ENCODE measurements at places on chromosomes 16 and 17.
A peak's percentile ranks its signal among the peaks of the same experiment; 100 is the strongest.

DNA sequence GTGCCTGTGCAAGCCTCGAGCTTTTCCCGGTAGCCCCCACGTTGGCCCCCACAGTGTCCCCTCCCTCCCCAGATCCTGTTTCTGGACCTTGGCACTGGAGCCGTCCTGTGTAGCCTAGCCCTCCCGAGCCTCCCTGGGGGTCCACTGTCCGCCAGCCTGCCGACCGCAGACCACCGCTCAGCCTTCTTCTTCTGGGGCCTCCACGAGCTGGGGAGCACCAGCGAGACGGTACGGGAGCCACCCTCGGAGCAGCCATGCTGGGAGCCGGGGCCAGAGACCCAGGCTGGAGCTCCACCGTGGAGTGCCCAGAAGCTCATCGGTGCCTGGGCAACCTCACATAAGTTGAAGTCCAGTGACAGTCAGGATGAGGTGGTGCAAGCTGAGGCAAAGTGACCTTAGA is 11.8 kb downstream of the RGS11 start:
- DNase-seq = no peak

- no peak for DNase-seq
Measured at GRCh38 chr16:5002699-5003143, 31.0 kb downstream of the NAGPA start.

- DNase-seq = no peak
Measured at GRCh38 chr16:24906199-24906808, 60.5 kb downstream of the SLC5A11 start.

DNA sequence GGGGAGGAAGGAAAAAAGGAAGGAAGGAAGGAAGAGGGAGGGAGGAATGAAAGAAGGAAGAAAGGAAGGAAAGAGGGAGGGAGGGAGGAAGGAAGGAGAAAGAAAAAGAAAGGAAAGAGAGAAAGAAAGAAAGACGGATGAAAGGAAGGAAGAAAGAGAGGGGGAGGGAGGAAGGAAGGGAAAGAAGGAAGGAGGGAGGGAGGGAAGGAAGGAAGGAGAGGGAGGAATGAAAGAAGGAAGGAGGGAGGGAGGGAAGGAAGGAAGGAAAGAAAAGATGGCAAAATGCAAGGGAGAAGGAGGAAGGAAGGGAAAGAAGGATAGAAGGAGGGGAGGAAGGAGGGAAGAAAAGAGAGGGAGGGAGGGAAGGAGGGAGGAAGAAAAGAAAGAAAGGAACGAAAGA is 257.3 kb upstream of the C16orf82 start:
- no peak for DNase-seq

DNA sequence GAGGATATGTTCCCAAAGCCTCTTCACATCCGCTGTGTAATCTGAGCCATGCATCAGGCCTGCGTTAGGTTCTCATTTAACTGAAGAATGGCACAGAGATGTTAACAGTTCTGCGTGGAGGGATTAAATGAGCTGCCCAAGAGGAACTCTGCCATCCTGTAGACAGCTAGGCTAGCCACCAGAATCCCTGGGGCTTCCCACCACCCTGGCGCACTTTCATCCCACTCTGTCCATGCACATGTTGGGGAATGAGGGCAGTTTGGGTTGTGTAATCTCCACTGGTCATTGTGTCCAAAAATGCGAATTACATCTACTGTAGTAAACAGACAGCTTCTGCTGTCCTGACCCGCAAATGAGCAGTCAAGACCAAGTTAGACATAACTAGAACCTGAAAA is 1.0 kb upstream of the GLG1 start:
- DNase-seq = no peak

GRCh38 chr16:67514382-67514828 is 14.2 kb upstream of the RIPOR1 start:
- DNase-seq = peak; percentile 18

GRCh38 chr17:68433911-68434508 is 23.3 kb downstream of the WIPI1 start:
- DNase-seq = no peak

DNA sequence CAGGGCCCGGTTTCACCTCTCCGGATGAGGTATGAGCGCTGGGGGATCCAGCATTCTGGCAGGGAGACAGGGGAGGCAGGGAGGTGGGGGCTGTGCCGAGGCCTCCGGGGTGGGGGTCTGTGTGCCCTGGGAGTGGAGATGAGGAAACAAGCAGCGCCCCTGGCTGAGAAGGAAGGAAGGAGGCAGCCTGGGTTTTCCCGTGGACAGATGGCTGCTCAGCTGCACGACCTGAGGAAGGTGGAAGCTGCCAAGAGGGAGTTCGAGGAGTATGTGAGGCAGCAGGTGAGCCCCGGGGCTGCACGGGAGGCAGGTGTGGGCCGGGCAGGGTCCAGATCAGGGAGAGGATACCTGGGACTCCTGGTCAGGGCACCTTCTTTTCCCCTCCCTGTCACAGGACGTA is 4.3 kb downstream of the RNF112 start:
- no peak for DNase-seq

DNA sequence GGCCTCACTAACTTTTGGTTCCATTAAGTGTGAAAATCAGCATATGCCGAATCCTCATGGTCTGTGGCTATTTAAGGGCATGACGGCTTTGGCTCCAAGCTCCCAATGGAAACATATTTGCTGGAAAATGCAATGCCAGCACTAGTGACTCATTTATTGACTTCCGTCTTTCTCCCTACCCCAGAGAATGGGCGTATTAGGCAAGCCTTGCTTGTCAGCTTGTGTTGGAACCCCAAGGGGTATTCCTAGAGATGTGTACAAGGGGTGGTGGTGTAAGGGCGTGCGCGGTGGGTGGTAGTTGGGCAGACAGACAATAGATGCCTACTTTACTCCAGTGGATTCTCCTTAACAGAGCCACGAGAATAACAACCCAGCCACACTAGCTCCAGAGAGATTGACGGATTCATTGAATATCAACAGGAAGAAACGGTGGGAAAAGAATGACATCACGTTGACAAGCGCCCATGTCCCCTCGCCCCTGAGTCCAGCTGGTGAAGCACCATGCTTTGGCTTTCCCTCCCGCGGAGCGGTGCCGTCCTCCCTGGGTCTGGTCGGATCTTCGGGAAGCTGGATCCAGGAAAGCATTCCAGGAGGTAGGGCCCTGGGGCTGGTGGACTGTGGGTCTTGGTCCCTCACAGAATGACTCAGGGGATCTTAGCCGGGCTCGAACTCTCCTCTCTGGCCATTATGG is 10.3 kb downstream of the CD300LB start:
- no peak for DNase-seq

DNA sequence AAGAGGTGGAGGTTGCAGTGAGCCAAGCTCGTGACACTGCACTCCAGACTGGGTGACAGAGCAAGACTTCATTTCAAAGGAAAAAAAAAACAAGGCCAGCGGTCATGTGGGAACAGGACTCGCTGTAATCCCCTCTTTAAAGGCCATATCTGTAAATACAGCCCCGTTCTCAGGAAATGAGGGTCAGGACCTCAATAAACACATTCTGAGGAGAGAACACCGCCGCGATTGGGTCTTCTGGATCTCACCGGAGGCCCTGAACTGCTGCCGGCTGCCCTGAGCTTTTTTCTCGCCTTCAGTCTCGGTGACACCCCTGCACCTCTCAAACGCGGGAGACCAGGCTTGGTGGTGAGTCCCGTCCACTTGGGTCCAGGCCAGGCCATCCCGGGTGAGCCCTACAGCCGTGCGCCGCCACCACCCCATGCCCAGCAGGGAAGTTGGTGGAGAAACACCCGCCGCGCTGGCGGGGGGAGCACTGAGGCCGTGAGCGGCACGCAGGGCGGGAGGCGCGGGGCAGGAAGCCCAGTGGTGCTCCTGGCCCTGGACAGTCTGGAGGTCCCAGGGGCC is 28.4 kb downstream of the SLC25A10 start:
- DNase-seq = no peak

DNA sequence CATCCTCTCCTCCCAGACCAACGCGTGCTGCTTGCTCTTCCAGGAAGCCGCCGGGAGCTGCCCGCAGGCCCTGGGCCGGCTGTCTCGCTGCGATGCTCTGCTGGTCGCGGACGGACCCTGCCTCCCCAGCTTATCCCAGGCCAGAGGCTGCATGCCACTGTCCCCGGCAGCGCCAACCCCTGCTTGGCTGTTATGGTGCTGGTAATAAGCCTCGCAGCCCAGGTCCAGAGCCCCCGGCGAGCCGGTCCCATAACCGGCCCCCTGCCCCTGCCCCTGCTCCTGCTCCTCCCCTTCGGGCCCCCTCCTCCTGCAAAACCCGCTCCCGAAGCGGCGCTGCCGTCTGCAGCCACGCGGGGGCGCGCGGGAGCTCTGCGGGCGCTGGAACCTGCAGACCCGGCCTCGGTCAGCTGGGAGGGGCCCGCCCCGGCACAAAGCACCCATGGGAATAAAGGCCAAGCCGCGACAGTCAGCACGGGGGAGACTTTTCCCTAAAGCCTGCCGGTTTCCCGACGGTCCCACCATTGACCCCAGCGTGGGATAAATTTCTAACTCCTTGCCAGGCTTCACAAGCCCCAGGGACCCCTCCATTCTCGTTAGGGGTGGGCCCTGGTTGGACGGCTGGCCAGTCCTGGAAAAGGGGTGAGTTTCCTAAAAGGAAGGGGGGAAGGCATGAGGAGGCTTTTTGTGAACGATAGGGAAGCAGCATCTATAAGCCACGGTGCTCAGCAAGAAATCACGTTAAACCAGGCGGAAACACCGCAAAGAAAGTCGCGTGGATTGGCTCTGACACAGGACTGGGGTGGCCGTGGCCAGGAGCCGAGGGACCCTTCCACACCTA is 11.2 kb downstream of the ENPP7 start:
- no peak for DNase-seq

GRCh38 chr16:85733155-85733838 is 17.6 kb downstream of the C16orf74 start:
- DNase-seq = no peak

DNA sequence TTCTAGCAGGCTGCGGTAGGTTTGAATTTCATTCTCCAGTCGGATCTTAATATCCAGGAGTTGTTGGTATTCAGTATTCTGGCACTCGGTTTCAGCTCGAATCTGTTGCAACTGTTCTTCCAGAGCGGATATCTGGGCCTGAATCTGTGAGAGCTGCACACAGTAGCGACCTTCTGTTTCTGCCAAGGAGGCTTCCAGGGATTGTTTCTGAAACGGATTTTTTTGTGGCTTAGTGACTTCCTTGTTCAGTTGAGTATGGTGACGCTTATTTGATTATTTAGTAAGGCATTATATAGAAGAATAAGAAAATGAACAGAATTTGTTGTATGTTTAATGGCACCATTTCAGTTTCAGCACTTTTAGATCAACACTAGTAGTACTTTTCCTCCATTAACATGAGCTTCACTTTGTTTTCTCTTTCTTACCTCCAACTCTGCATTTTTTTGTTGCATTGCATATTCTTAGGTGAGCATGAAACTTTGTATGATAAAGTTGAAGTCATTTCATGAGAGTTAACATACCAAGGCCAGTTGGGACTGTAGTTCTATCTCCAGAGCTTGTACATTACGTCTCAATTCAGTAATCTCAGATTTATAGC is 2.8 kb downstream of the KRT10 start:
- DNase-seq = no peak

DNA sequence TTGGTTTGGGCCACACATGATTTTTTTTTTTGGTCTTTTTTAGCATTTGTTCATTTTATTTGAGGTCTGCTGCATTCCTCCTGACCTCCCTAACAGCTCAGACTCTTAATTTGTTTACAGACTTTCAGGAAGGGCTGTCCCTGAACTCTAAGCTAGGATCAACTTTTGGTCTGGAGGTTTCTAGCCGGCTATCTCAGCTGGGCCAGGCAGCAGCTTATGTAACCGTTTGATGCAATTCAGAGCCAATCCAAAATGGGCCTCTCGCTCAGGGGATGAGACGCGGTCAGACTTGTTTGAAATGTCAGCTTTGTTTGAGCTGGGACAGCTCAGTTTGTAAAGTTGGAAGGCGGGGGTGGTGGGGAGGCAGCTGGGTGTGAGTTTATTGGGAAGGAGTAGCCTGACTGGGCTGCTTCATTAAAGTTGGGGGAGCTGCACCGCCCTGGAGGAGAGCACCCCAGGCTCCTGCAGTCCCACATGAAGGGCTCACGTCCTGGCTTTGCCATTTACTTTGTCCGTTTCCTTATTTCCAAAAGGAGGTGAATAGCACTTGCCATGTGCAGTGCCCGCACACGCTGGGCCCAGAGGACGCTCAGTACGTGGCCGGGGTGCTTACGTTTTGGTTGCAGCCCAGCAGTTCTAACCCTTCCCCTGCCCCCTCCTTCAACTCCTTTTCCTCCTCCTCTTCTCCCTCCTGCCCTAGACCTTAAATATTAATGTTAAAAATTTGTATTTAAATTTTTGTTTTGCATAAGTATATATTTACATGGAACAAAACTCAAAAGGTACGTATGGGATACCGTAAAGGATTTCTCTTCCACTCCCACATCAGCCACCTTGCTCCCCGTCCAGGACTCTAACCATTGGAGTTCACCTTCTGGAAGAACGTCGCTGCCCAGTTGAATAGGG is 121.2 kb downstream of the SNX29 start:
- no peak for DNase-seq

GRCh38 chr17:40462343-40463121 is 19.3 kb downstream of the IGFBP4 start:
- no peak for DNase-seq
